Choroid plexus epithelial cell (primary cell): ENCODE measurements at places on chromosomes 2 and 18.

DNA sequence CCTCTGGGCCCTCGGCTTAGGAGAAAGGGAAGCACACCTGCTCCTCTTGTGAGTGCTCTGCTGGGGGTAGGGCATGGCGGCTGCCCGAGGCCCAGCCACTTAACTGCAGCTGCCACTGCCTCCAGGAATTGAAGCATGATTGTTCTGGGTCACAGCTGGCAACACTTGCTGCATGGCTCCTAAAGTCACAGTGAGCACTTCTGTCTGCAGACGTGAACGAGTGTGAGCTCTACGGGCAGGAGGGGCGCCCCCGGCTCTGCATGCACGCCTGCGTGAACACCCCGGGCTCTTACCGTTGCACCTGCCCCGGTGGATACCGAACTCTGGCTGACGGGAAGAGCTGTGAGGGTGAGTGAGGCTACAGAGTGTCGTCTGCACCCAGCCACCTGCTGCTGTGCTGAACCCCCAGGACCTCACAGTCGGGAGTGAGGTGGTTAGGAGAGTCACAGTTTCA is 44.4 kb downstream of the FBLN7 start:
- DNase-seq: no peak

GRCh38 chr18:34493566-34494358 is 216.3 kb upstream of the DTNA start:
- peak; percentile 6 for DNase-seq

DNA sequence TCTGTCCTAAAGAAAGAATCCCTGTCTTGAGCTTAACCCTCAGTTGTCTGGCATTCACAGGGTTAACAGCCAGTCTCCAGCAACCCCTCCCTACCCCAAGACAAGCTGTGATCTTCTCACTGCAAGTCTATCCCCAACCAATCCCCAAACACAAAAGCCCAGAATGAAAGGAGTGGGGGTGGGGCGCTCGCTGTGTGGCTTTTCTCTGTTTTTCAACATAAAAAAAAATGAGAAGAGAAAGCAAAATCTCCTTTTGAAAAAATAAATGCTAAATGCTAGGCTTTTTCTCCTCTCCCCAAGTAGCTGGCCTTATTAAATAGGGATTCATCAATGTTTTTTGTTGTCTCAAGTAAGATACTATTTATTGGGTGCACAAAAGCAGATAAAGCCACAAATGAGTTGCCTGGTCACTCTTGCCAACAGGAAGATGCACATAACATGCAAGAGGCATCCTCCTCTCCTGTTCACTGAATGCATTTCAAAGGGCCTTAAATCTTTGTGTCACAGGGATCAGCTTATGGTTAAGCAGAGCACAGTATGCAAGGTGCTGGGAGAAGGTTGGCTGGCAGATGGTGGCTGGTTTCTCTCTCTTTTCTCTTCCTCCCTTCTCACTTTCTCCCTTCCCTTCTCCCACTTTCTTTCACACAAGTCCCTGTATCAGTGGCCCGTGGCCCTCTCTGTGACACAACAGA is 225.6 kb downstream of the CMPK2 start:
- no peak for DNase-seq

- DNase-seq: no peak
Measured at GRCh38 chr2:45218297-45218696, 209.0 kb upstream of the SIX2 start.

GRCh38 chr2:5690718-5691220 is 1.4 kb upstream of the SOX11 start:
- DNase-seq: no peak

DNA sequence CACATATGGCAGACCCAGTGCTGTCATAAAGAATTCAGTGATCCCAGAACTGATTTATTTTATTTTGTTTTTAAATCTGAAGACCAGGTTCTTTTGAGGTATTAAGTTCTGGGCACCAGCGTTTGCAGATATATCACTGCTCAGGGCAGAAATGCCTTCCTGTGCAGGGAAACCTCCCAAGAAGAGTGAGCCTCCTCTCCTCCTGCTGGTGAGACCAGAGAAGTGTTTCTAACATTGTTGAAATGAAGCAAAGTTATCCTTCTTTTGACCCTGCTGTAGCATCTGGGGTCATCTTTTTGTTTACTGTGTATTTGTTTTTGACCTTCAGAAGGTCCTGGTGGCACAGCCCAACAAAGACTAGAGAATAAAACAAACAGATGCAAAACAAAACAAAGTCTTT is 94.0 kb downstream of the AQP4 start:
- DNase-seq: peak; percentile 46

GRCh38 chr2:36671731-36672130 is 24.8 kb upstream of the VIT start:
- no peak for DNase-seq

GRCh38 chr2:152031747-152032306 is 67.0 kb downstream of the CACNB4 start:
- no peak for DNase-seq

GRCh38 chr2:236179236-236180075 is 11.3 kb upstream of the GBX2 start:
- DNase-seq: peak; percentile 47

- DNase-seq: no peak
Measured at GRCh38 chr2:231359441-231359840, 36.1 kb upstream of the B3GNT7 start.

DNA sequence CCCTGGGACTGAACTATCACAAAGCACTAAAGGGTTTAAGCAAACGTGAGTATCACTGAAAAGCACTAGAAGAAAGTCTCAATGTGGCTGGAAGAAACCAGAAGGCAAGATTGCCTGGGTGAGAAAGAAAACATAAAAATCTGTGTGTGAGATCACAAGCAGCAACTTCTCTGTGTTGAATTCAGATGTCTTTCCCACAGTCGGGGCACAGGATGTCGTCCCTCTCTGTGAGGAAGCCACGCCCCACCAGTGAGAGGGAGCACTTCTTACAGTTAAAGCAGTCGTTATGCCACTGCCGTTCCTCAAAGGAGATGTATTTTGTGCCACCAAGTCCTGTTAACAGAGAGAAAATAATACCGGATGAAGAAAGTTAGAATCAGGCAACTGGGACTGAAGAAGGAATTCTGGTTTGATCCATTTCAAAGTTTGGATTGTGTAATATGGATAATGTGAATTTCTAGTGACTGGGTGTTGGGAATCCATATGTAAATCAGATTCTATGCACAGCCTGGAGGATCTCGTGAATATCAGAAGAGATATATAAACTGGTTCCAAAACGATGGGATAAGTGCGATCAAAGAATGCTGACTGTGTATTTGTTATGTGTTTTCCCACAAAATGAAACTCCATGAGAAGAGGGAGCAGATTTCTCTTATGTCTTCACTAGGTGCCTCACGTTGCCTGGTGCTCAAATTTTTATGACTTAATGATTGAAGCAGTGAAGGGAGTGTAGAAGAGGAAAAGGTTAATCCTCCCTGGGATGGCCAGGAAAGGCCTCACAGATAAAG is 24.0 kb downstream of the C2orf49 start:
- DNase-seq: no peak

DNA sequence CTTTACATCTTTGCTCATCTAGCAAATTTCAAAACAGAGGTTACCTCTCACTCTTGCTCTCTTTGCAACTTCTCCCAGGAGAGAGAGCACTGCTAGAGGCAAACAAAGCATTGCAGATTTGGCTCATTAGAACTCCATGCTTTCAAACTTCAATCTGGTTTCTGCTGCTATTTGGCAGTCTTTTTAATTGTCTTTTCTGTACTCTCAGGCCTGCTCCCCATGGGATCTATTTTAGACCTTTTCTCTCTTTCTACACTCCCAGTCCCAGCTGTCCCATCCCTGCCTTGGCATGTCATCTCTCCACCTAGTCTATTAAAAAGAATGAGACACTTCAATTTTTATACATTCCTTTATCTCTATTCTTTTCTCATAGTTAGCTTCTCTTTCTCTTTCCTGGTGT is 15.2 kb downstream of the KCNJ3 start:
- DNase-seq: no peak

DNA sequence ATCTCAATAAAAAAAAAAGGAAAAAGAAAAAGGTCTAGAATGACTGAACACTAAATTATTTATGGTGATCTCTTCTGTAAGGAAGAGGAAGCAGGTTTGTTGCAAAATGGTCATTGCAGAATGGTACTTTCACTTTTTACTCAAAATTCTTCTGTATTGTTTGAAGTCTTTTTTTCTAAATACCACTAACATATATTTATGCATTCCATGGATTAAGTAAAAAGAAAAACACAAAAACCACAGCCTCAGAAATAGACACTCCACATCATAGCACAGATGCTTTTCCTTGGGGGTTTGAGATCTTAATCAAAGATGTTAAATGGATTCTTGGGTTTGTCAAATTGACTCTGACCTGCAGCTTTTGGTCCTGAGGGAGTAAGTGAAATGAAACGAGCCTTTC is 47.4 kb downstream of the RHOB start:
- peak; percentile 85 for DNase-seq

DNA sequence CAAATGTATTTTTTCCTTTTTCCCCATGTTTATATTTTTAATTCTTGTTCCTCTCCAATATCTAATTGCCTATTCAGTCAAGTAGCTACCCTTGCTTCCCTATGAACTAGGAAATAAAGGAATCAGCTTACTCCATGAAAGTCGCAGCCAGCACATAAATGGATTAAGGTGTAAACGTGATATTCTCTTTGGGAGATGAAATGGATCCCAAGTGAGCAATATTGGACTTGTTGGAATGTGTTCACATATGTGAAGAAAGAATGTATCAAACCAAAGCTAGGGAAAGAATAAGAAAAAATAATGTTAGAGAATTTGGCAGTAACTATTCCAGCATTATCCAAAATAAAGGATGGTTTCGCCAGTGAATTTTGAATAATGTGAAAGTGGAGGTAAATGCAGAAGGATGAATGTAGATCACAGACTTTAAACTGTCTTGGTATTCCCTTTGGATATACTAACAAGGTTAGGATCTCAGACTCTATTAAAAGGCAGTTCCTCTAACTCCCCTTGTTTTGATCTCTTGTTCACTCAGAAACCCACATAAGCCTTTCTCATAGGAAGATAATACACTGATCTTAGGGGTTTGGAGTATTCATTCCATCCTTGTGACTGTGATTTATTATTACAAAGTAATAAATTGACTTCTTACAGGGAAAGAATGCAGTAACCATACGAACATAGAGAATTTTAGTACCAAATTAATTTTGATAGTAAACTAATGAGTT is 208.1 kb downstream of the BABAM2 start:
- DNase-seq: no peak

DNA sequence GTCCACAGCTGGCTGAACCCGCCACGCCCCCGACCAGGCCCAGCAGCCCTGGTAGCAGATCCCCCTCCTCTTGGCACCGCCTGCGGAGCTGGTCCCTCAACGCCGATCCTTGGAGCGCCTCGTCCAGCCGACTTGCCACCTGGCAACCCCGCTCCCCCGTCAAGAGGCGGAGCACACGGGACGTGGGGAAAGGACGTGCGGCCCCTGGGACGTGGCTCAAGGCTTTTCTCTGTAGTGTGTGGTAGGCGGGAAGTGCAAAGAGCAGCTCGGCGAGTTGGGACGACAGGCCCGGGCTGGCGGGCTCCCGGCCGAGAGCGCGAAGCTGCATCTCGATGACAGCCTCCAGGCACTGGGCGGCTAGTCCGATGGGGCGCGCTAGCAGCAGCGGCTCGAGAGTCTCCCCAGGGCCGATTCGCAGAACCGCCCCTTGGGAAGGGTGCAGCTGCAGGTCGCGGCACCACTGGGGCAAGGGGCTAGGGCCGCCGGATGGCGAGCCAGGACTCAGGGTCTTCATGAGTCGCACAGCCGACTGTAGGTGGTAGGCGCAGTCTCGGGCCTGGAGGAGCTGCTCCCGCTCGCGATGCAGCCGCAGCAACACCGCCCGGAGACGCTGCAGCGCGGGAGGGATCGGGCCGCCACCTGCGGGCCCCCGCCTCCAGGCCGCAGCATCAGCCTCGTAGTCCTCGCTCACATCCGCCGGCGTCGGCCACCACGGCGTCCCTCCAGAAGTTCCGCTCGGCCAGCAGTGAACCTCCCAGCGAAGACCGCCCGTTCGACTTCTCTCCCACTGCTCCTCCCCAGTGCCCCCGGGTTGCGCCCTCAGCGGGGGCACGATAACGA is 617 bp downstream of the CCDC142 start:
- no peak for DNase-seq

- no peak for DNase-seq
Measured at GRCh38 chr2:6113786-6114185, 421.6 kb downstream of the SOX11 start.

- DNase-seq: no peak
Measured at GRCh38 chr2:44825702-44826101, 115.8 kb upstream of the SIX3 start.

DNA sequence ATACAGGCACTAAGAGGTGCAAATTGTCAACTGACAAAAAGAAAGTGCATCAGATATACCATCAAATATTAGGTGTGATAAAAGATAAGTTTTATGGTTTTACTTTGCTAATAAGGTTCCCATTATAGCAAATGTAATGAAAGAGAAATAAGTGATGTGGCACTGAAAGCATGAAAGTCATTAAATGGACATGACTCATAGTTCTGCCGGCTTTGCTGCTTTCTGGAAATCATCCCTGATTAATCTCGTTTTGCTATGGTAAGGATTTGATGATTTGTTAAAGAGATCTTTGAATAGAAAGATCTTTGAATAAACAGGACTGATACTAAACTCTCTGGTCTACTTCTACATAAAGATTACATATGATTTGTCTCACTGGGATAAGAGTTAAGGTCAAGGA is 72.7 kb downstream of the CLIP4 start:
- no peak for DNase-seq

DNA sequence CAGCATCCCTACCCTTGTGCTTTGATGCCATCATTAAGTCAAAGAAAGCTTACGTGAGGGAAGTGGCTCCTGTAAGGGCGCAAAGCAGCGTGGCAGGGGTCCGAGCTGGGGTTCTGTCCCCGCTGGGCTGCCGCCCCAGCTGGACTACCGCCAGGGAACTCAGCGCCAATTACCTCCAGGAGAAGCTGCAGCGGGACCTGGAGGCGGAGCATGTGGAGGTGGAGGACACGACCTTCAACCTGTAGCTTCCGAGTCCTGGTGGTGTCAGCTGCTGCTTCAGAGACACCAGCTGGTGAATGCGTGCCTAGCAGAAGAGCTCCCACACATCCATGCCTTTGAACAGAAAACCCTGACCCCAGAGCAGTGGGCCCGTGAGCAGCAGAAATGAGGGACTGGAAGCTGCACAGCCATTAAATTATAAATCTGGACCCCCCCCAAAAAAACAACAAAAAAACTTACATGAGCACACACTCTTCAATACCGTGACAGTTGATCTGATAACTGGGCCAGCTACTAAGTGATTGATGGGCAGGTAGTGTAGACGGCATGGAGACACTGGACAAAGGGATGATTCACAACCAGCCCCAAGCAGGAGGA is 20.1 kb upstream of the YES1 start:
- DNase-seq: peak; percentile 58

- DNase-seq: no peak
Measured at GRCh38 chr18:374721-375168, 106.9 kb upstream of the THOC1 start.
